Right atrium auricular region (tissue), 2 donors: ENCODE measurements at places on chromosomes 6 and 20. TPM values are rescaled to one million over a fixed set of nuclear protein-coding genes. Genes with fewer than 3 reads are reported as not detected.

TSPYL4 gene
- 34.5 TPM for total RNA-seq

GRCh38 chr20:54172532-54172855 lies 1.3 kb downstream of the CYP24A1 start:
- DNase-seq, result no peak

GRCh38 chr6:16671302-16672289 lies 89.7 kb downstream of the ATXN1 start:
- DNase-seq, result no peak

GRCh38 chr6:79372757-79373156 lies 138.3 kb upstream of the HMGN3 start:
- no peak for DNase-seq

- DNase-seq, result no peak
Observed at GRCh38 chr20:52975803-52976531, 3.8 kb downstream of the TSHZ2 start.

HTR1E gene
- total RNA-seq, result not detected

DNA sequence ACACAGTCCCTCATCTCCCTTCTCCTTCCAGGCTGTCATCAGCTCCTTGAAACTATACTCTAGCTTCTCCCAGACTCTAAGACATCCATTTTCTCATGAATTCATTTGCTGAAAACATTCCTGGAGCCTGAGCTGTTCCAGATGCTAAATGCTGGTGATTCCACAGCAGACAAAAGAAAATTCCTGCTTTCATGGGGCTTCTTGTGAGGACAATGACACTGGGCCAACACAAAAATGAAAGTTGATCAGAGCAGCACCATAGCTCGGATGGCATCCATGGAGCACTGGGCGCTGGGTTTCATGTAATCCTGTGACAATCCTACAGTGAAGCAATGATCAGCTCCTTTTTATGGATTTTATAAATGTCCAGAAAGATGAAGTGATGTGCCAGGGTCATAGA lies 47.4 kb upstream of the STX16 start:
- no peak for DNase-seq

DNA sequence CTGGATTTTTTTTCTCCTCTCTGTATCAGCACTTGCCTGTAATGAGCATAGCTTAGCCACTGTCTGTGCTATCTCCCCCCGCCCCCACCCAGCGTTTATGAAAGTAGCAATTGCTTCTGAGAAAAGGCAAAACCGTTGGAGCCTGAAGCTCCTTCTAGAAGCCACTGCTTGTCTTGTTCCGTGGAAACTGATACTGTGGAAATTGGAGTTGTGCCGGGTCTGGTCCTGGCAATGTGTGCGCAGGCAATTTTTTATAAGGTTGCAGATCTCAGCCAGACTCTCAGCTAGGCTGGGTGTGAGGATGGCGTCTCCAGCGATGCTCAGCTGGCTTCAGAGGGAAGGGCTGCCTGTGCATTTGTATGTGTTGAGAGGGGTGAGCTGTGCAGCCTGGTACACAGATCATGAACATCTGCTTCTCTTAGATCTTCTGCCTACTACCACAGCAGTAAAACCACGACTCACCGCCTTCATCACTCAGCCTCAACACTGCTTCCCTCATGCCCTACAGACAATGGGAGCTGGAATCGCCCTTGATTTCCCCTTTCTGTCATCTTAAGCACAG lies 72.4 kb upstream of the GTSF1L start:
- DNase-seq, result no peak

BPI gene
- not detected for total RNA-seq

- DNase-seq, result no peak
Observed at GRCh38 chr6:134080171-134080795, 27.9 kb upstream of the SLC2A12 start.

SLC35D3 gene
- total RNA-seq, result not detected

BCAS4 gene
- 2.2 TPM for total RNA-seq

IDH3B gene
- total RNA-seq, result 217 TPM

ABHD16B gene
- not detected for total RNA-seq

DNA sequence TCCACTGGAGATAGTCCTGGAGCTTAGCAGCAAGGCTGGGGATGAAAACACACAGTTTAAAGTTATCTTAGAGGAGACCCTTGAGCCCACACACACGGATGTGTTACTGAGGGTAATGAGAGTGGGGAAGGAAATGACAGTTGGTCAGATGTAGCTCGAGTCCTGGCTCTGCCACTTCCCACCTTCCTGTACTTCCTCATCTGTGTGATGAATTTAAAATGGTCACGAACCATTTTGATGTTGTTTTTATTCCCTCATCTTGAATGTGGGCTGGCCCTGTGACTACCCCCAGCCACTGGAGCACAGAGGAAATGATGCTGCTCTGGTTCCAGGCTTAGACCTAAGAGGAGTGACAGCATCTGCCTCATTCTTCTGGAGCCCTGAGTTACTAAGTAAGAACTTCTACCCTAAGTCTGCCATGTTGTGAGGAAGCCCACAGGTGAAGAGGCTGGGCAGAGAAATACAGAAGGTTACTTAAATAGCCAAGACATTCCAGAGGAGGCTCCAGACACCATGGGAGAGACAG lies 141.2 kb downstream of the NRN1 start:
- no peak for DNase-seq

DNA sequence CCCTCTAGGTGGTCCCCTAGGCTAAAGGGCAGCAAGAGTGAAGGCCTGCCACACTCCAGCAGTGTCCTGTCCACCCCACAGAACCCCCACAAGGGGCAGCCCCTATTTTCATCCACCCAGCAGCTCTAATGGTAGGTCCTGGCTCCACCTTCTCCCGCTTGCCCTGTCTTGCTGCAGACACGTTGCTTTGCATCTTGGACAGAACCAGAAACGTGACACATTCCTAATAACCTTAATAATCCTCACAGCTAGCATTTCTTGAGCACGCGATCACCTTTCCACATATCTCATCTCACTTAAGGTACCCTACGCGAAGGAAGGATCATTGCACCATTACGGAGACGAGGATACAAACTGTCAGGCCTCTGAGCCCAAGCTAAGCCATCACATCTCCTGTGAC lies 11.7 kb upstream of the SLC22A23 start:
- DNase-seq, result no peak

OR2J3 gene
- total RNA-seq, result not detected

DNA sequence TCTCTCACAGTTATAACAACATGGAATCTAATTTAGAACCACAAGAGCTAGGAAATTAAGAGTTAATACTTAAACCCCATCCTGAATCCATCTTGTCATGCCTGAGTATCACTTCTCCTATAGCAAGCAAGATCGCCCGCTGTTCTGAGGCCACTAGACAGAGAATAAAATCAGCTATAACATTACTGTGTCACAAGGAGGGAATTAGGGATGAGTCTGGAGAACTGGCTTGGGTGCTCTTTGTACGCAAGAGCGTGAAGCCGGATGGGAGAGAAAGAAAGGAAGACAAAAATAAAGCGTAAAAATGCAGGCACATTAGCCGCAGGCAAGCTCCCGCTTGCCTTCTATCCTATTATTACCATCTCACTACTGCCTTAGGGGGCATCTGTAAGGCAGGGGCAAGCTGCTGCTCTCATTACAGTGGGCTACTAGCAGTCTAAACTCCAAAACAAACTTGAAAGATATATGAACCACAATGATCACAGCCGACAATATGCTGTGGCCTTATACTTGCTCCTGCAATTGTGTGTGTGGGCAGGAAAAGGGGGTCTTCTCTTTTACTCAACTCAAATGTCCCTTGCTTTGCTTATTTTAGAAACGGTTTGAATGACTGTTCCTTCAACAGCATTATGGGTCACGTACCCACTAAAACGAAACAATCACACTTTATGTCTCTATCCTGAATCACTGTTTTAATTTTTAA lies 81.9 kb downstream of the GJA10 start:
- DNase-seq, result no peak

- no peak for DNase-seq
Observed at GRCh38 chr6:89662659-89663223, 24.2 kb upstream of the LYRM2 start.

CD93 gene
- 35.7 TPM for total RNA-seq

GRCh38 chr6:85747093-85747492 lies 104.4 kb upstream of the SYNCRIP start:
- DNase-seq, result no peak

- DNase-seq, result no peak
Observed at GRCh38 chr20:23647346-23647745, 9.6 kb upstream of the CST3 start.

GRCh38 chr20:49561256-49561655 lies 6.7 kb downstream of the PTGIS start:
- no peak for DNase-seq

DNA sequence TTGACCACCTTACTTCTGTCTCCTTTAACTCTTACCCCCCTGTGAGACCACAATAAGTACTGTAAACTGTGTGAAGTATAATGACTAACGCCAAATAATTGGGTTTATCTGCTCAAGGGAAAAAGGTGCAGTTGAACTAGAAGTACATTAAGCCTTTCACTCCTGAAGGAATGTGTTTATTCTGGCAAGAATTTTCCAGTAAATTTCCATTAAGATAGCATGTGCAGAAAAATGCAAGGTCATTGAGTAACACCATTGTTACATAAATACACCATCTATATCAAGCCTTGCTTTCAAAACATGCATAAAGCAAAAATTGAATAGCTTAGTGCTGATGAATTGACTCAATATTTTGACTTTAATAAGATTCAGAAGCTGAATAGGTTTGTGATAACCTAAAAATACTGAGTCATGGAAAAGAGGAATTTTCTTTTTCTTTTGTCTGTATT lies 65.4 kb downstream of the ARHGAP18 start:
- DNase-seq, result no peak

DNA sequence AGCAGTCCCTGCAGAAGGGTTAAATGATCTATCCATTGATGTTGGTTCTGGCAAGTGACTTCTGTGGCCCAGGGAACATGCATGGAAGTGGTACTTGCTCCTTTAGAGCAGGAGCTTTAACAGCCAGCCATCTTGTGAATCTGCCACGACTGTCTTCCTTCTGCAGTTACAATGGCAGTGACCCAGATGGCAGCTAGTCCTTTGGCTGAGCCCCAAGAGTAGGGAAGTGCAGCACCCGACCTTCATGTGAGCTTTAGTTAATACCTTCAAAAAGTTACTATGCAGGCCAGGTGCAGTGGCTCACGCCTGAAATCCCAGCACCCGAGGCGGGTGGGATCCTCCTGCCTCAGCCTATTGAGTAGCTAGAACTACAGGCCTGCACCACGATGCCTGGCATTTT lies 66.4 kb downstream of the POPDC3 start:
- no peak for DNase-seq

DNA sequence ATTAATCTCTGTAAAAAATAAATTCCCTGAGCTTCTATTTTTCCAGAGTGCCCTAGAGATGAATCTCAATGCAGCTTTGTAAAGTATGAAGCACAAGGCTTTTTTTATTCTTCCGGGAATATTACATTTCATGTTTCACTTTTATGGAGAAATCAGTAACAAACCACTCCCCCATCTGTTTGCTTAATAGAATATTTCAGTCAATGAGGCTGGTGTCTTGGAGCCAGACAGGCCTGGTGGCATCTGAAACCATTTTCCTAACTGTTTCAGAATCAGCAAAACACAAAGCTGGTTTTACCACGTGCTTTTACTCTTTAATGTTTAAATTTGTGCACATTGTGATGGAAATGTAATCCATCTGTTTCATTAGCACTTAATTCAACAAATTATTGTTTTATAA lies 400.8 kb upstream of the HSF2 start:
- DNase-seq, result no peak

PRDM13 gene
- not detected for total RNA-seq

- peak; percentile 50 for DNase-seq
Observed at GRCh38 chr20:58719971-58720371, 27.4 kb downstream of the NPEPL1 start.

GRCh38 chr6:38161754-38162492 lies 342.4 kb downstream of the ZFAND3 start:
- DNase-seq, result no peak

DNA sequence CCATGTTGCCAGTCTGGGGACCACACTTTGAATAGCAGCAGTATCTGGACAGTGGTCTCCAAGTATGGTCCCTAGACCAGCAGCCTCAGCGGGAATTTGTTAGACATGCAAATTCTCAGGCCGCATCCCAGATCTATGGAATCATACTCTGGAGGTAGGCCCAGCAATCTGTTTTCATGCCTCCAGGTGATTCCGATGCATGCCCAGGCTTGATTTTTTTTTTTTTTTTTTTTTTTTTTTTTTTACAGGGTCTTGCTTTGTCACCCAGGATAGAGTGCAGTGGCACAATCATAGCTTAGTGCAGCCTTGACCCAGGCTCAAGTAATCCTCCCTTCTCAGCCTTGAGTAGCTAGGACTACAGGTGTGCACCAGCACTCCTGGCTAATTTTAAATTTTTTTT lies 682 bp upstream of the SLA2 start:
- no peak for DNase-seq

- DNase-seq, result no peak
Observed at GRCh38 chr6:85458782-85459181, 8.9 kb downstream of the NT5E start.

VSTM2L gene
- 303 TPM for total RNA-seq

GRCh38 chr6:48474830-48475229 lies 363.8 kb upstream of the PTCHD4 start:
- no peak for DNase-seq

SLC39A7 gene
- 70.0 TPM for total RNA-seq

DNA sequence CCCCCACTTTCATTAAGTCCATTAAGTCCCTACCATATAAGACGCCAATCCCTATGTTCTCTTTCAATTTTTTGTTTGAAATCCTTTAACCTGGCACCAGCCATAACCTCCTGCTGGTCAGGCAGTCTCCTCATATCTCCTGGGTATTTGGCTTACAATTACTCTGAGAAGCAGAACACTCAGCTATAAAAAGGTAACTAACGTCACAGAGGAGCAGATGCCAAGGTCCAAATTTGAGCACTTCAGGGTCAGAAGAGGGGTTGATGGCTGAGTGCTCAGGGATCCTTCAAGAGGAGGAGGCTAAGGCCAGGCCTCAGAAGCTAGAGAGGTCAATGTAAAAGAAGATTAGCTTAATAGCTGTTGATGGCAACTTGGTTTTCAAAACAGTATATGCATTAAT lies 22.3 kb upstream of the RCAN2 start:
- DNase-seq, result no peak

PDYN gene
- total RNA-seq, result not detected

- no peak for DNase-seq
Observed at GRCh38 chr20:56630506-56631317, 1.6 kb downstream of the TFAP2C start.

GRCh38 chr6:113276601-113277000 lies 580.5 kb upstream of the MARCKS start:
- DNase-seq, result no peak

DNA sequence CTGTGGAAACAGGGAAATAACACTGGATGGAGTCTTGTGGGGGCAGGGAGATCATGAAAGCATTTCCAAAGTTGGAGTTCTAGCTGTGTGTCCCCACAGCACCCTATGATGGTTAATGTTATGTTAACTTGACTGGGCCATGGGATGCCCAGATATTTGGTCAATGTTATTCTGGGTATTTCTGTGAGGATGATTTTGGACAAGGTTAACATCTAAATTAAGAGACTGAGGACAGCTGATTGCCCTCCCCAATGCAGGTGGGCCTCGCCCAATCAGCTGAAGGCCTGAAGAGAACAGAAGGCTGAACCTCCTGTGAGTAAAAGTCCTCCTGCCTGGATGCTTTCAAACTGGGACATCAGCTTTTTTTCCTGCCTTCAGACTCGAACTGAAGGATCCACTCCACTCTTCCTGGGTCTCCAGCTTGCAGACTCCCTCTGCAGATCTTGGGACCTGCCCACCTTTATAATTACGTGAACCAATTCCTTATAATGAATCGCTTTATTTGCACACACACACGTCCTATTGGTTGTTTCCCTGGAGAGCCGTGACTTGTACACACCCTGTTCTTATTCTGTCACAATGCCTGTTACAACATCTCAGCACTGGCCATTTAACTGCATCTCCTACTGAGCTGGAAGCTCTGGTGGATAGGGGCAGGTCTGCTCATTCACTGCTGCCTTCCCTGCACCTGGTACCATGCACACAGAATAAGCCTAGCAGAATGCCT lies 99.5 kb upstream of the IYD start:
- DNase-seq, result no peak
